ENCODE measurements at places on chromosomes 4 and X.

DNA sequence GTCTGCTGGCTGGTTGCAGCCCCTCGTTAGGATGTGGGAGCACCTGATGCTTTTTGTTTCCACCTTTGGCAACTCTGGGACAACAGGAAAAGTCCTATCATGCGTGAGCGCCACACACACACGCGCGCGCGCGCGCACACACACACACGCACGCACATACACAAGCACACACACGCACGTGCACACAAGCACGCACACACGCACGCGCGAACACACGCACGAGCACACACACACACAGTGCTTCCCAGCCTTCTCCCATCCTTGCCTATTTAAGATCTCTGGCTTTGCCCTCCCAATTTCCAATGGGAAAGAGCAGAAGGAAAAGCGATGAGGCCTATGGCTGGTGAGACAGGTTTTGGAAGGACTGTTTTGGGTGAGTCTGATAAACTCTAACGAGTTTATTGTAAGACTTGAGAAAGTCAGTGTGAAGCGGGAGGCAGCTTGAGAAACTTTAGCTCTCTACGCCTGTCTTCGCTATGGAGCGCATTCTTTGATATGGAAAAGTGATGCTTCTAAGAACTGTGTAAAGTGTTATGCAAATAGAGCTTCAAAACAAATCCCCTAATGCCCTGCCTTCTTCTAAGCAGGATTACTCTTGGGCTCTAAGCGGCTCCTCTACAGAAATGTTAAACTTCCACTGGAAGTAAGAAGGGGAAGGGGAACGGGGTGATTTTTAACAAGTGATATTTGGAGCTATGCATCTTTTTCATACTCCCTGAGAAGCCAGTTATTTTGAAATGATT is 11.8 kb downstream of the SUPT20HL1 start:
- no peak for DNase-seq

DNA sequence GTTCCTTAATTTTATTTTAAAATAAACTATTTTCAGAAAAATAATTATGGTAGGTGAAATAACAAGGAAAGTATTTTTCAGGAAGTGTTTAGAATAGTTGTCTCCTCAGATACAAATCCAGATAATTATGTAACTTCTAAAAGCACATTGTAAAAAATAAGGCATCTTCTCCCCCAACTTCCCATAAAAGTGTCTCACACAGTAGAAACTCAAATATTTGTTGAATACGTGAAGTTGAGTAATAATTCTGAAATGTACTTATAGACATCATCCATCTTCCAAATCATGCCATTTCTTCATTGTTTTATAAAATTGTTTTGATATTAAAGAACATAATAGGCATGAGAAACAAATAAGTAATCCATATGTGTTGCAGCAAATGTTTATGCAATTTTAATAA is 18.0 kb downstream of the SHISA3 start:
- no peak for DNase-seq

DNA sequence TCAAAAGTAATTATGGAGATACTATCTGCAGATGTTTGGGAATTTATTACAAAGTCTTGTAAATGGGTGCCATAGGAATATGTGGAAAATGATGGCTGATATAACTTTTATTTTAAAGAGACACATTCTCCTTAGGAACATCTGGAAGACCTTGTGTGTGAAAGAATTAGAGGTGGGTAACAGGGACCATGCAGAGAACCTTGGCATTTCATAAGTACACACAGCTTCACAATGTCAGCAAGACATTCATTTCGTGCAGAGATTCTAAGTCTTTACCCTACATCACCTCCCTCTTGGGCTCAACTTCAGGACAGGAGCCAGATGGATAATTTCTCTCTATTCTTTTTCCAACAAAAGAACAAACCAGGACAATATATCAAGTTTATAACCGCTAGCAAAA is 458.1 kb upstream of the INTU start:
- no peak for DNase-seq

DNA sequence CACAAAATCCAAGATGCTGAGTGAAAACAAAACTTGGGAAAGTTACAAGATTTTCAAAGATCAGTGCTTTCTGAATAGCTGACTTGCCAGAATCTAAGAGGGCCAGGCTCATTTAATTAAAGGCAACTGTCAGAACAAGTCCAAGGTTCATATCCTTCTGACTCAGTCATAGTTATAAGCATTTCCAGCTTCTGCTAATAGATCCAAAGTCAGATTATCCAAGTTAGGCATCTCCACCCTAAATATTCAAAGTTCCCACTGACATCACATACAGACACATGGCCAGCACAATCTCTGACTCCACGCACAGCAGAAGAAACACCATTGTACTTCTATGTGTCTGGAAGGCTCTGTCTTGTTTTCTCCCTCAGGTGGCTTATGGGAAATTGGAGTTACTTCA is 41.8 kb downstream of the GASK1B start:
- no peak for DNase-seq

DNA sequence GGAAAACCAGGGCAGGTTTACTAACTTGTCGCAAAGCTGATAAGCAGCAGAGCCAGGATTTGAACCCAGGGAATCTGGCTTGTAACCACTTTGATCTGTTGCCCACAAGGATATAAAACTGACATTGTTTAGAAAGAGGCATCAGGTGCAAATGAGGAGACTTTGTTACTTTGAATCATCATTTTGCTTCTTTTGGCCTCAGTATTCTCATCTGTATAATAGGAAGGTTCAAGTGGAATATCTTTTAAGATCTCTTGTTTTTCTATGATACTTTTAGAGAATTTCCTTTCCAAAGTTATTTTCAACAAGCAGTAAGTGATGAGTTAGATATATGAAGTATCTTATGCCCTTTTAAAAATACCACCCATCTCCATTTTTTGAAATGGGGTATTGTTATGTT is 57.8 kb upstream of the NAP1L5 start:
- DNase-seq, result no peak

All from cortex of kidney (tissue), 1 donor.